T1000 (cell line): ENCODE measurements at places on chromosomes 2 and 18.

- DNase-seq, result no peak
These were observed 262.8 kb downstream of the DYSF start for GRCh38 chr2:71715951-71716696.

- no peak for DNase-seq
These were observed 34.7 kb upstream of the FAM124B start for GRCh38 chr2:224436634-224437033.

- no peak for DNase-seq
These were observed 2.2 kb downstream of the CCDC102B start for GRCh38 chr18:68800075-68800474.

GRCh38 chr2:202669841-202670240 is 35.1 kb downstream of the FAM117B start:
- no peak for DNase-seq

DNA sequence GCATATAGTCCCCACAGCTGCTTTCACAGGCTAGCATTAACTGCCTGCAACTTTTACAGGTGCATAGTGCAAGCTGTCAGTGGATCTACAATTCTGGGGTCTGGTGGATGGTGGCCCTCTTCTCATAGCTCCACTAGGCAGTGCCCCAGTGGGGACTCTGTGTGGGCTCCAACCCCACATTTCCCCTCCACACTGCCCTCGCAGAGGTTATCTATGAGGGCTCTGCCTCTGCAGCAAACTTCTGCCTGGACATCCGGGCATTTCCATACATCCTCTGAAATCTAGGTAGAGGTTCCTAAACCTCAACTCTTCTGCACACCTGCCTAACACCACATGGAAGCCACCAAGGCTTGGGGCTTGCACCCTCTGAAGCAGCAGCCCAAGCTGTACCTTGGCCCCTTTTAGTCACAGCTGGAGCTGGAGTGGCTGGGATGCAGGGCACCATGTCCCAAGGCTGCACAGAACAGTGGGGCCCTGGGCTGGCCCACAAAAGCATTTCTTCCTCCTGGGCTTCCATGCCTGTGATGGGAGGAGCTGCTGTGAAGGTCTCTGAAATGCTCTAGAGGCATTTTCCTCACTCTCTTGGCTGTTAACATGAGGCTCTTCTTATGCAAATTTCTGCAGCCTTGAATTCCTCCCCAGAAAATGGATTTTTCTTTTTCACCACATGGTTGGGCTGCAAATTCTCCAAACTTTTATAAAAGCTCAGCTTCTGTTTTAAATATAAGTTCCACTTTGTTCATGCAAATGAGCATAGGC is 59.3 kb downstream of the KDM3A start:
- no peak for DNase-seq

DNA sequence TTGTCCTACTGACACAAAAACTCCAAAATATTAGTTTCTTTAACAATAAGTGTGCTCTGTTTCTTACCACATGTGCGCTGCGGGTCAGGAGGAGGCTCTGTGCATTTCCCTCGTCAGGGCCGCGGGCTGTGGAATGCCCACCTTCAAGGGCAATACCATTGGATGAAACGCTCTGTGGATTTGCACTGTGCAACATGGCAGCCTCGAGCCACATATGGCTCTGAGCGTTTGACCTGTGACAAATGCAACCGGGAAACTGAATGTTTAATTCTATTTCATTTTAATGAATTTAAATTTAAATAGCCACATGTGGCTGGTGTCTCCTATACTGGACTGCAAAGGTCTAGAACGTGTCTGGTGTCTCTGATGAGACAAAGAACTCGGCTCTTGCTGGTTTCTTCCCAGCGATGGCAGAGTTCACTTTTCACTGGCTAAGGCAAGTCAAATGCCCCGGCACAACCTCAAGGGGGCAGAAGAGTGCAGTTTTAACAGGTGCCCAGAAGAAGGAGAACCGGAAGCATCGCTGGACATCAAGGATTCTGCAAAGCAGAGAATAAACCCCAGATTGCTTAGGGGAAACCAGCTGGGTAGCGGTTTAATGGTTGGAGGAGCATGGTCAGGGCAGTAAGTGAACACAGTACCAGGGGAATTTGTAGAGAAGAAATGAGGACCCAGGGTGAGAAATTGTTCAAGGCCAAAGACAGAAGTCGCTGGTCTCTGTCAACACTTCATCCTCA is 37.0 kb upstream of the TMEM18 start:
- DNase-seq, result no peak

GRCh38 chr2:205579335-205579734 is 103.0 kb upstream of the NRP2 start:
- DNase-seq, result no peak

DNA sequence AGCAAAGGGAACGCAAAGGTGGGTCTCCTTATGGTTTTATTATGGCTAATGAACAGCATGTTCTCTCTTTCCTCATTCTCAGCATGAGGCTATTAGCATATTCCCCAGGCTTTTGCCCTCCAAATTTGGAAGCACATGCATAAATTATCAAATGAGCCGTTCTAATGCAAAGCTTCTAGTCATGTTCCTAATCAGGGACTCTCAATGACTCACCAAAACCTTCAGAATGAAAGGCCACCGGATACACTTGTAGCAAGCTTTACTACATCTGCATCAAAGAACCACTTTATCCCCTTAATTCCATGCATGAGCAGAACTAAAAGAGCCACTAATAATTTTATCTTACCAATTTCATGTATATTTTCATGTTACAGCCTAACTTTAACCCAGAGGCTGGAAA is 310.5 kb downstream of the LRATD1 start:
- DNase-seq, result no peak

- no peak for DNase-seq
These were observed 18.8 kb downstream of the PTRHD1 start for GRCh38 chr2:24774373-24774772.

DNA sequence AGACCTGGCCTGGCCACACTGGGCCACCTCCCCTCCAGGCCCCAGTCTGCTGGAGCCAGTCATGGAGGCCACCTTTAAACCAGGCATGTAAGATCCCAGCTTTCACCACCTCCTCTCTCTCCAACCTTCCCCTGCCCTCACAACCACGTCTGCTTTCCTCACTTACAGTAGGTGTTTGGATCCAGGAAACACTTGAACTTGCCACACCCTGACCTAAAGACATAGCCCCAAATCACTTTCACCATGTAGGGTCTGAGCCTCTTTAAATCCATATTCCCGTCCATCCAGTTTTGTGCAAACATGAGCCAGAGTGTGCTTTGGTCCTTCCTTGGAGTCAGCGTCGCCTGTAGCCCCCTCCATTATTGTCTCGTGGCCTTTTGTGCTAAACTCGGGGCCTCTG is 66.8 kb downstream of the NRP2 start:
- DNase-seq, result no peak

DNA sequence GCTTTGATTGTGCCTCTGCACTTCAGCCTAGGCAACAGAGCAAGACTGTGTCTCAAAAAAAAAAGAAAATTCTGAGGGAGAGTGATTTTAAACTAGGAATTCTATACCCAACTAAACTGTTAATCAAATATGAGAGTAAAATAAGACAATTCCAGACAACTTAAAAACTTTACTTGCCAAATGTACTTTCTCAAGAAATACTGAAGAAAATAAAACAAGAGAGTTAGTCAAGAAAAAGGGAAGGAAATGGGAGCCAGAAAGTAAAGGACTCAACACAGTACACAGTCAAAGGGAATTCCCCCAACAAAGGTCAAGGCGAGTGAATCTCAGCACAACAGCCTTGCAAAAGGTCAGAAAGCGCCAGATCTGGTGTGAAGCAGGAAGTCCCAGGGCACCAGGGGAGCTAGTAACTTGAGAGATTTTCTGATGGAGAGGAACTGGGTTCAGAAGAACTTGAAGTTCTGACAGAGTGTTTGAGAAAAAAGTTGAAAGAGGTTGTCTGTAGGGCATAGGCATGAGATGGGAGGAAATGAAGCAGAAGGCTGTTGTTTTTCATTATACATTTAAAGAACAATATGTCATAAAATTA is 22.6 kb upstream of the TBC1D8 start:
- DNase-seq, result no peak

DNA sequence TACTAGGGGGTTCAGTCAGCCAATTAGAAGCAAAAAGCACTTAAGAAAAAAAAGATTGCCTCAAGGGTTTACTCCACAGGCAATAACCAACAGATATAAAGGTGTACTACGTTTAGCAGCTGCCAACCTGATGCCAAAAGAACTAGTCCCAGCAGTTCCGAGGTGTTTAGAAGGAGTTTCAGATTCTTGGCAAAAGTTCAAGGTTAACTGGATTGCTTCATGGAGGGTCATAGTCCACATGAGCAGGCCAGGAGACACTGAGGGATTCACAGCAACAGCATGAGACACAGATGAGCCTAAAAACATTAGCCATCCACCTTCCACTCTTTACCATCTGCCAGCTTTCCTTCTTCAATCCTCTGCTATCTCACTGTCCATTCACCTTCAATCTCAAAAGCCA is 4.9 kb upstream of the DNAH7 start:
- no peak for DNase-seq

DNA sequence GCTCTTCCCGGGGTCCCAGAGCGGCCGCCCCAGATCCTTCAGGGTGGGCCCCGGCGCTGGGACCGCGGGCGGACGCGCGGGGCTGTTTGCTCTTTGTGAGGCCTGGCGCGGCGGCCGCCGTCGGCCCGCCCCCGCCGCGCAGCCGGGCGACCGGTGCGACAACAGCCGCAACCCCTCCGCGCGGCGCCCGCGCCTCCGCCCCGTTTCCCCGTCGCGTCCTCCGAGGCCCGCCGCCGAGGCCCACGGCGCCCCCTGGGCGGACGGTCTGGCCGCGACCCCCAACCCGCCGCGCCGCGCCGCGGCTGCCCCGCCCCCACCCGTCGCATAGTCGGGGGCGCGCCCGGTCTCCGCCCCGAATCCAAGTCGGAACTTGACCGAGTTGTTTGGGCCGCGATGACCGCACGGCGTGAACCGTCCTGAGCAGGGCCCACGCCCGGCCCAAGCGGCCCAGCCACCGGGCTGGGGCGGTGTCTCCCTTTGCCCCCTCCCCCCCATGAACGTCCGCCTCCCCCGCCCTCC is 448 bp downstream of the YPEL5 start:
- DNase-seq, result no peak

GRCh38 chr2:195659114-195659513 is 2.1 kb downstream of the SLC39A10 start:
- no peak for DNase-seq

DNA sequence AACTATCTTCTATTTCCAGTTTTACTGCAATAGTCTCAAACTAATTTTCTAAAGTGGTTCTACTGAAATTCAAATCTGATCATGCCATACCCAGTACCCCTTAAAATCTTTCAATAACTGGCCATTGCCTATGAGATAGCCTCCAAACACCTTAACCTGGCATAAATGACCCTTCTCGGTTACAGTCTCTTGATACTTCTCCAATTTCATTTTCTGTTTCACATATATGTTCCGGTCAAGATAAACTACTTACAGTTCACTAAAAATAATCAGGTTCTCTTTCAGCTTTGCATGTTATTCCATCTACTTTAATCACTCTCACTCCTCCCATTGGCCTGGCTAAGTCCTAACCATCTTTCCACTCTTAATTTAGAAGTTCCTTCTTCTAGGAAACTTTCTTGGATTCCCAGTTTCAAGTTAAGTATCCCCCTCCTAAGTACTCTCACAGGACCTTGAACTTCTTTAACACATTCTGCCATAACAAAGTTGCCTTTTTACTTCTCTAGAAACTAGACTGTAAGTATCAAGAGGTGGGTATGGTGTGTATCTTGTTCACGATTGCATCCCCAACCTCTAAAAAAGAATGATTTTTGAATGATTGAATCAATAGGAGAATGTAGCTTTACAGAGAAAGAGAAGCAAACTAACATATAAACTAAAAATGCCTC is 110.2 kb upstream of the RBBP8 start:
- no peak for DNase-seq

- no peak for DNase-seq
These were observed 253.5 kb upstream of the CDH20 start for GRCh38 chr18:61079714-61080113.

DNA sequence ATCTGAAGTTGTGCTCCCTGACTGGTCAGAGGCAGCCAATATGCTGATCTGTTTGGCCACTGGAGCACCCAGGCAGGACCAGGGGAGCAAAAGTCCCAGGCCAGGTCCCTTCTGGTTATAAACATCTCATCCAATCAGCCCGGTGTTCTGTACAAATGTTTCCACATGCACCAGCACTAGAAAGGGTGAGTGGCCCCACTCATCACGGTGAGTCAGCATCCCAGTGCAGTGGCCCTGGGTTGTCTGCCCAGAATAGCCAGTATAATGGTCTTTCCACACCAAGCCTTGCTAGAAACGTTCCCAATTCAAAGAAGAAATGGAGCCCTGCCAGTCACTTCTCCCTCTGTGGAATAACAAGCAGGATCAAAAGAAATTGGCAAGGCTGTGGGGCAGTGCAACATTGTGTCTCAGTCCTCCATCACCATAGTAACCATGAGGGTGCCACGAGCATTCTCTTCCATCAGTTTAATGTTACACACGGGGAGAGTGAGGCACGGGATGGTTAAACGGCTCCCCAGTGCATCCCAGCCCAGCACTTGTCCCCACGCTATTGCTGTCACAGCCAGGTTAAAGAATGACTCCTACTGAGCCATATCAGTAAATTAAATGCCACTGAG is 174.9 kb downstream of the SEPTIN10 start:
- no peak for DNase-seq

DNA sequence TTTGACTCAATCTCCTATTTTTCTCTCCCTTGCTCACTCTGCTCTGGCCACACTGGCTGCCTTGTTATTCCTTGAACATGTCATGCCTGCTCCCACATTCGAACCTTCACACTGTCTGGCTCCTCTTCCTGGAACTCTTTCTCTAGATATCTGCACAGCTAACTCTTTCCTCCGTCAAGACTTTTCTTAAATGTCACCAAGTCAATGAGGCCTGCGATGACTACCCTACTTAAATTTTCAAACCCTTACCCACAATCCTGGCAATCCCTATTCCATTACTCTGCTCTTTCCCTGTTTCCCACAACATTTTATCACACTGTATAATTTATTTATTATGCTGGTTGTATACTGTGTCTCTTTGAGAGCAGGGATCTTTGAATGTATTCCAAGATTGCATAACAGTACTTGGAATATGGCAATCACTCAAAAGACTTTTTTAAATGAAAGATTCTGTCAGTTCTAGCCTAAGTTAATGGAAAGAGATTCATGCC is 206.2 kb downstream of the SRBD1 start:
- DNase-seq, result no peak

DNA sequence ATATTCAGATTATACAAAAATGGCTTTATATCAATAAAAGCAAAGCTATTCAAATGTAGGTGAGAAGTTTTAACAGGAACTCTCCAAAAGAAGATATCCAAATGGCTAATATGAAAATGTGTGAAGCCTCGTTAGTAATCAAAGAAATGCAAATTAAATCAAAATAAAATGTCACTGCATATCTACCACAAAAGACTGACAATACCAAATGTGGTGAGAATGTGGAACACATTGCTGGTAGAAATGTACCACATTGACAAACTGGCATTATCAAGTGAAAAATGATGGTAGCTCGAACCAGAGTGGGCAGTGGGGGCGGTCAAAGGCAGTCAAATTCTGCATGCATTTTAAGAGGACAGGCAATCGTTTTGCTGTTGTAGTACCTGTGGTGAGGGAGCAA is 1012.7 kb downstream of the TDRD15 start:
- no peak for DNase-seq
